ENCODE measurements at places on chromosomes 2 and 18.

- no peak for DNase-seq
Observed at GRCh38 chr2:188582211-188582610, 290.5 kb downstream of the GULP1 start.

GRCh38 chr2:343355-343754 is 55.5 kb upstream of the ALKAL2 start:
- no peak for DNase-seq

GRCh38 chr2:86224645-86225355 is 25.5 kb downstream of the MRPL35 start:
- no peak for DNase-seq

DNA sequence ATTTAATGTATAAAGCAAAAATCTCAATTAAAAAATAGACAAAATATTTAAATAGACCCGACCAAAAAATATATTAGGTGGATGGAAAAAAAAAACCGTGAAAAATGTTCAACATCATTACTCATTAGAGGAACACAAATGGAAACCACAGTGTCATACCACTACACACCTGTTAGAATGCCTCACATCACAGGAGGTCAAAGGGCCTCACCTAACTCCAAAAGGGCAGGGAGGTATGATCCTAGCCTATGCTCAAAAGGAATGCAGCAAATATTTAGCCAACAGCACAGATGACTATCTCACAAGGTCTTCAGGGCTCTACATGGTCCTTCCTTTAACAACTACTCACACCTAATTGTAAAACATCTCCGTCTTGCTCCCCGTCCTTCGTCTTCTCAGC is 185.5 kb upstream of the SETBP1 start:
- no peak for DNase-seq

DNA sequence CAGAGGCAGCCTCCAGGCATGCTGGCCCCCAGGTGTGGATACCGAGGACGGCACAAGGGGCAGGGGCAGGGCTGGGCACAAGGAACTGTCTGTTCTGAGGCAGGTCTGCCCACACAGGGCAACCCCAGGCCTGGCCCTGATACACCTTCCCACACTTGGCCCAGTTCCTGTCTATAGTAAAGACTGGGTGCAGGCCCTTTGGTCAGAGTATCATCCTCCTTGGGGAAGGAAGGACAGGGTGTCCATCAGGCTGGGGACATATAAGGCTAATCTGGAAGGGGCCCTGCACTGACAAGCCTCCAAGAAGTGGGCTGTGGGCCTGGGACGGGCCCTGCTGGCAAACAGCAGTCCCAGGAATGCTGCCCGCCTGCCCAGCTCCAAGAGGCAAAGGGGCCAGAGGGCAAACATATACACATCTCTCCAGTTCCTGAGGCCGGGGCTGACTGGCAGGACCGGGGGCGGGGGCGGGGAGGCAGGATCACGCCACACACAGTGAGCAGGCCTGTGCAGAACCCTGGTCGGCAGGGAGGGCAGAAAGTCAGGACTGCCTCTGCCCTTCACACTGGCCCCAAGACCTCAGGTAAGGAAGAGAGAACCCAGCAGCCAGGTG is 18.9 kb downstream of the SDC1 start:
- DNase-seq, result no peak

- no peak for DNase-seq
Observed at GRCh38 chr2:201962774-201963562, 70.7 kb upstream of the FZD7 start.

DNA sequence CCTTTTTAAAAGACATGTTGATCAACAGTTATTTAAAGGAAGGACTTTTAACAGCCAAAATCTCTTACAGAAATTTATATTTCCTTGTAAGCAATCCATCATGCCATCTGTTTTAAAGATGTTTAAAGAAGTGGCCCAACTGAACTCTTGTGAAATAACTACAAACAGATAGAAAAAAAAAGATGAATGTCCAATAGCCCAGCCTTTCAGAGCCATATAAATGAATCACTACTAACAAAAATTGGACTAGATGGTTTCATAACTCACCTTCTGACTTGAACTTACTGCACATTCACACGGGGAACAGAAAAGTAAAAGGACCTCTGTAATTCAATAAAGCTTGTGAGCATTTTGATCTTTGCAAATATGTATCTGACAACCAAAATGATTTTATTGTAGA is 319.0 kb upstream of the CHAC2 start:
- DNase-seq, result no peak

- peak; percentile 21 for DNase-seq
Observed at GRCh38 chr2:205682239-205682970, at the start of gene NRP2. TSS of gene NRP2 (plus strand) at chr2:205682501. CDS start at chr2:205683291, 790 bp downstream.

- no peak for DNase-seq
Observed at GRCh38 chr2:191474464-191474863, 203.5 kb upstream of the NABP1 start.

DNA sequence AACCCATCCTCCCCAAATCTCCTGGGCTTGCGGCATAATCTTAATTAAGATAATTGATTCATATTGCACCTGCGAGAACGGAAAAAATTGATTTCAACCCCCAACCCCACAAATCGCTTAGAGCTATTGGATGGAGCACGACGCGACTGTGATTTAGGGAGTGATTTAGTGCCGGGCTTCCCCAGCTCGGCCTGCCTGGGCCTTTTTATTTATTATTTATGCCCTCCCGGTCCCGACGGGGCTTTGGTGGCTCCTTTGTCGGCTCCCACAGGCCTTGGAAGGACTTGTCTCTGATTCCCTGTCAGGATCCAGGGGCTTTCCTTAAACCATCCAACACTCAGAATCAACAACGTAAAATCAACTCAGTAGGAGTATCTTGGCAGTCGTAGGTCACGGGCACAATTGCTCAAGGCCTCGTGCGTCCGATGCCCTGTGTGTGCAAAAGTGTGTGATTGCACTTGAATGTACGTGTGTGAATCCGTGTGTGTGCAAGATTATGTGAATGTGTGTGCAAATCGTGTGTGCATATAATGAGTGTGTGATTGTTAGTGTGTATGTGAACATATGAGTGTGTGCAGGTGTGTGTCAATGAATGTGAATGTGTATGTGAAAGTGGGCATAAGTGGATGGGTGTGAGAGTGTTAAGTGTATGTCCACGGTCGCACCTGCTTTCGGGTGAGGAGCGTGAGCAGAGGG is 4.3 kb upstream of the NEUROD1 start:
- no peak for DNase-seq

- no peak for DNase-seq
Observed at GRCh38 chr2:160565099-160565845, 71.7 kb upstream of the RBMS1 start.

DNA sequence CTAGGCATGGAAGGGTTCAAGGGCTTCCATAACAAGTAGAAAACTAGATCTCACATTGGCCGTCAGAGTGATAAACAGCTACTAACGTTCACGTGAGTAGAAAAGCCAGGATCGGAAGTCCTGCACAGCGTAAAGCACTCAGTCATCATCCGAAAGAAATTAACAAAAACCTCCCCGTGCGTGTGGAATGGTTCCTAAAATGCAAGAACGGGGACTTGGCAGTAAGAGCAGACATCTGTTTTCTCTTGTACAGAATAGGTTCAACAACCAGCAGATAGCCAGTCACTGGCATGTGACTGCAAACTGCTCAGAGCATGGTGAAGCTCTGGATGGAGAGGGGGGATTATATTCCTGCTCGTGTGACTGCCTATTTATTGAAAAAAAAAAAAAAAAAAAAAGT is 106.9 kb upstream of the ITGB6 start:
- DNase-seq, result no peak

DNA sequence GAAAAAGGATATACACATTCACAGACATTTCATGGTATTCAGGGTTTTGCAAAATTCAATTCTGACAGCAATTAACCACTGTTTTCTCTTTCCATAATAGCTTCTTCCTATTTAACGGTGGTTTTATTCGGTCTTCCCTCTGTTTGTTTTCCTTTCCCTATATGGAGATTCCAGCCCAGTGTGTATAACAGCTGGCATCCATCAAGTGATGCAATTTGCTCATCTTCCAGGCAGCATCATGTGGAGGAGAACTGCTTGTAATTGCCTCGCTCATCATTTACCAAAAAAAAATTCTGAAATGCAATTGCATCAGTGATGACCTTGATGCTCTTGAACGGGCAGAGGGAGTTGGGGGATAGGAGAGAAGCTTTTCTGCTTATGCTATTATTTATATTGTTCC is 165.9 kb upstream of the PGAP1 start:
- DNase-seq, result no peak

- no peak for DNase-seq
Observed at GRCh38 chr2:129480790-129481189, 498.7 kb upstream of the RAB6C start.

DNA sequence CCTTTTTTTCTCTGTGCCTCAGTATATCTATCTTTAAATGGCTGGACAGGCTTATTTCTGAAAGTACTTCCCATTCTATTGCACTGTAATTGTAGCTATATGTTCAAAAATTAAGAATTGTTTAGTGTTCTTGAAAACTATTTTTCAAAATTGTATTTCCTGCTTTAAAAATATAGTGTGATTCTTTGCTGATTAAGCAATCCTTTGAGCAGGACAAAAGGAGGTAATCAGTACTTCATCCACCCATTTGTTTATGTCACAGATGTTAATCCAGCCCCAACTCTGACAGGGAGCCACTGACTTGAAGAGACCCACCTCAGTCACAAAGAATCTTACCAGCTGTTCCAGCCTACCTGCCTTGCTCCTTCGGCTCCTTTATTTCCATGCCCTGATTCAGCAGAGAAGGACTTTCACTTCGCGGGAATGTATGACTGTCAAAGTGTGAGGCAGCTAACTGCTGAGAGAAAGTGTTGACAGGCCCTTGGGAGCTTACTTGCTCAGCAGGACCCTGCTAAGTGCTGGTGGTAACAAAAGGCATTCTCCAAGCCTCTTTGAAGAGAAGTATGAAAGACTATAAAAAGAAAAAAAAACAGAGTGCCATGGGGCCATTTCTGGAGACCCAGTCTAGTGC is 393.3 kb upstream of the CYRIA start:
- DNase-seq, result no peak

- no peak for DNase-seq
Observed at GRCh38 chr2:218980735-218981389, 4.1 kb downstream of the FEV start.

- DNase-seq, result no peak
Observed at GRCh38 chr2:232335859-232336215, 42.7 kb upstream of the ALPP start.

GRCh38 chr18:73153271-73153670 is 285.5 kb upstream of the NETO1 start:
- no peak for DNase-seq

DNA sequence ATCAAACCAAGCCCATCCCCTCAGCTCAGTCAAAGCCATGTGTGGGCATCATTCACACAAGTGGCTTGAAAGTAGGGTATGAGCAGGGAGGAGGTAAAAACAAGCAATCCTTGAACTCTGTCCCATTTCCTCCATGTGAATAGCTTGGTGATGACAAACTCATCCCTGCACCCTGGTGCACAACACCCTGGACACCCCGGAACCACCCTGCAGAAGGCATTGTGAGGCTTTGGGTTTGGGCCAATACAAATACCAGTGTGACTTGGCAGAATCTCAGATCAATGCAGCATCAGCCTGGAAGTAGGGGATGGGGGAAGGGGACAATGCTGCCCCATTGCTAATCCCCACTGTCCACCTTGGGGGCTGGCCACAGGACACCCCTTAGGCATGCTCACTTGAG is 28.6 kb downstream of the TGFA start:
- DNase-seq, result no peak

DNA sequence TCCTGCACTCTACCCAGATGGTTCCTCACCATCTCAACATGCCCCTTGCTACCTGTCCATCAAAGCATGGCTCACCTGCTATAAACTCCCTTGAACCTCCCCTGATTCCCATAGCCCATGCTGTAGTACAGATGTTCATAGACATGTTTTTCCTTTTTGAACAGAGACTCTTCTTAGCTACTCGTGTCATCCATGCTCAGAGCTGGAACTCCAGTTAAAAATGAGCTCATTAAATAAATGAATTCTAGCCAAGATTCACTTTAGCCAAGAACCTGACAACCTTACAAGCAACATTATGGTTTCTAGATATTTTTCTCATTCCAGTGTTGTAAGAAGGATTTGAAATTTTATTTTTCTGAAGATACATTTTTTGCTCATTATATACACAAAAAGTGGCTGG is 65.0 kb downstream of the SCG2 start:
- no peak for DNase-seq

- no peak for DNase-seq
Observed at GRCh38 chr2:232333361-232334135, 45.0 kb upstream of the ALPP start.

DNA sequence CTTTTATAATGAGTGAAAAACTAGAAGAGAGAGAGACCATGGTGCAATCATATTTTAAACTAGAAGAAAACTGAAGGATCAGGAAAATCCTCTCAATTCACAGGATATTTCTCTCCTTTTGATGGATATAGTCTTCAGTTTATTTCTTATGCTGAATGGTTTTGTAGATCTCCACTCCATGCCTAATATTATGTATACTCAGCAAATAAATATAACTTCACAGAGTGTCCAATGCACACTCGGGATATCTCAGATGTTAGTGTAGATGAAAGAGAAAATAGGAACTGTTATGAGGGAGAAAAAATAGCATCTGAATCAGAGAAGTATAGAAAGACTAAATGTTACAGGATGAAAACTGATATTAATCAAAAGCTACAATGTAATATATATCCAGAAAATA is 1324.5 kb upstream of the PIK3C3 start:
- no peak for DNase-seq
